Activated naive CD4-positive, alpha-beta T cell (primary cell): ENCODE measurements at places on chromosomes 3 and 15.

GRCh38 chr3:113496924-113497323, 18.0 kb downstream of the SPICE1 start:
- no peak for DNase-seq

DNA sequence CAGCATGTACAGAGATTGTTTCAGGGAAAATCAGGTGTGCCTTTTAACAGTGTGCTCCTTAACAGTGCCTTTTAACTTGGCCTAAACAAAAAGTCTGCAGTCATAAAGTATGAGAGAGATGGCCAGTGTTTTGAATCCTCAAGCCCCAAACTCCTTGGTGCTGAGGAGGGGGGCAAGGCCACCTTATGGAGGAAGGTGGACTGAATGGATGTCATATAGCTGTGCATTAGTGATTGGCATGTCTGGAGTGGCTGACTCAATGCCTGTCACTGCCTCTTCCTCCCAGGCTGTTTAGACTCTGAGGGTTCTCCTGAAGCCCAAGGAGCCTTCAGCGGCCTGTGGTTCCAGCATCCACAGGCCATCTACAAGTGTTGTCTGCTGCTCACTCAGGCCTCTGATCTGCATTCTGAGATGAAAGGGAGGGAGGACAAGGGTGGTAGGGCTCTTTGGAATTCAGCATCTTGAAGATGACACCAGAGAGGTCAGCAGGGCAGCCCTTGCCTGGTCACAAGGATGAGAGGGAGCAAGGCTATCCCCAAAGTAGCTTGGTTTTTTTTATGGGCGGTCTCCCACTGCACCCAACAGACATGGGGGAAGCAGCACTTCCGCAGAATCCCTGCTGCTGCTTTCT, 1.5 kb downstream of the FOXL2NB start:
- DNase-seq: no peak

DNA sequence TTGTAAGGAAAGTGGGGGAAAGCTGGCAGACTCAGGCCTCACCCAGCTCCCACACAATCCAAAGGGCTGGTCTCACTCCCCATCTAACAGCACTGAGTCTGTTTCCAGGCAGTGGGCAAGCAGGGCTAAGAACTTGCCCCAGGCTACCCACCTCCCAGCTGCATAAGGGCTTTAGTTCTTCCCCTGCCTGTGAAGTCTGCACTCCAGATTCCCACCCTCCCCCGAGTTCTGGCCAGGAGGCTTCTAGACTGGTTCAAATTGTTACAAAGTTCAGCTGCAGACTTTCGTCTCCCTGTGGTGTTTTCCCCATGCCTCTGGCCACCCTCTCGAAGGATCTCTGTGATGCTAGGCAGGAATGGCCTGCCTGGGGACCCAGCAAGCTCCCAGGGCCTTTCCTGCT, 11.2 kb downstream of the EHHADH start:
- no peak for DNase-seq

DNA sequence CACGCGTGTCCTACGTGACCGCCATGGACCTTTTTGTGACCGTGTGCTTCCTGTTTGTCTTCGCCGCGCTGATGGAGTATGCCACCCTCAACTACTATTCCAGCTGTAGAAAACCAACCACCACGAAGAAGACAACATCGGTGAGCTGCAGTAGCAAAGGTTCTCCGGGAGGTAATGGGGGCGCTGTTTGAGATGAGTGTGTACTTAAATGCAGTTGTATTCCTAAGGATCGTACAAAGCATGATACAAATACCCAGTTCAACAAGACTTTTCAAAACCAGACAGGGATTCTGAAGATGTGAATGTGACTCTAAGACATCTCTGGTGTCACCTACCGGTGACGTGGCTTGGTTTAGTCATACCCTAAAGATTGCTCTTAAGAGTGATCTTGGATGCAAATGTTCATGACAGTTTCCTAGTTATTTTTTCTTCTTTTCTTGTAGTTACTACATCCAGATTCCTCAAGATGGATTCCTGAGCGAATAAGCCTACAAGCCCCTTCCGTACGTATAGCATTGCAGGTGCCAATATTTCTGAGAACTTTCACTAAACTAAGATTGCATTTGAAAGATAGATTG, 556.6 kb downstream of the GABRG3 start:
- DNase-seq: no peak

DNA sequence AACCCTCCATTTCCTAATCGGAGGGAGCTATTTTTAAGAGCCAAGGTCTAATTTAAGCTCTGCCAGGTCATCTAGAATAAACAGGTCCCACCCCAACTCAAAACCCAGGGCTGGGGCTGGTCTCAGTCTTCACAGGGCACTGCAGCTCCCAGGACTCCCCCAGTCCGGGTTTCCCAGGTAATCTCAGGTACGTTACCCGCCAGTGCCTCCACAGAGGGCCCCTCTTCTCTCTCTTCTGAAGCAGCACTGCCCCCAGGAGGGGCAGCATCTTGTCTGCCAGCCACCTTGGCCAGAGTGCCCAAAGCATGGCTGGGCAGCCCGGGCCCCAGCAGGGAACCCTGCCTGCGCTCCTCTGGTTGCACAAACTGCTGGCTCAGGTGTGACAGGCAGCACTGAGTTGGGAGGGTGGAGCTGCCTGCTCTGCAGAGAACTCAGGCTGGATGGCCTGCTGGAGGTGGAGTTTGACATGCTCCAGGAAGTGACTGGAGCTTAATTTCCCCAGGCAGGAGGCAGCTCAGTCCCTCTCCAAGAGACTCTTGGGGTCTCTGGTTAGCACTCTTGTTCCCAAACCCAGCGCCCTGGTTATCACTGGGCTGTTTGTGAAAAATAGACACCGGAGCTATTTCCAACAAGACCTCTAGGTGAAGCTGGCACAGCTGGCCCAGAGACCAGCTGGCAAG, at the start of gene PLA2G4F:
Gene PLA2G4F (minus strand): TSS at position 394 of the 680 bp plus-strand sequence. CDS start 87 bp downstream, at position 307.
- DNase-seq: no peak

- no peak for DNase-seq
Observed at GRCh38 chr3:45997942-45998341, 2.3 kb upstream of the FYCO1 start.

GRCh38 chr3:8282541-8283165, 219.0 kb upstream of the LMCD1 start:
- no peak for DNase-seq

GRCh38 chr3:36456784-36457183, 76.5 kb downstream of the STAC start:
- no peak for DNase-seq

GRCh38 chr3:127162947-127163645, 29.8 kb upstream of the PRR23E start:
- DNase-seq: no peak

- DNase-seq: no peak
Observed at GRCh38 chr15:68792901-68793766, 27.6 kb downstream of the ANP32A start.

DNA sequence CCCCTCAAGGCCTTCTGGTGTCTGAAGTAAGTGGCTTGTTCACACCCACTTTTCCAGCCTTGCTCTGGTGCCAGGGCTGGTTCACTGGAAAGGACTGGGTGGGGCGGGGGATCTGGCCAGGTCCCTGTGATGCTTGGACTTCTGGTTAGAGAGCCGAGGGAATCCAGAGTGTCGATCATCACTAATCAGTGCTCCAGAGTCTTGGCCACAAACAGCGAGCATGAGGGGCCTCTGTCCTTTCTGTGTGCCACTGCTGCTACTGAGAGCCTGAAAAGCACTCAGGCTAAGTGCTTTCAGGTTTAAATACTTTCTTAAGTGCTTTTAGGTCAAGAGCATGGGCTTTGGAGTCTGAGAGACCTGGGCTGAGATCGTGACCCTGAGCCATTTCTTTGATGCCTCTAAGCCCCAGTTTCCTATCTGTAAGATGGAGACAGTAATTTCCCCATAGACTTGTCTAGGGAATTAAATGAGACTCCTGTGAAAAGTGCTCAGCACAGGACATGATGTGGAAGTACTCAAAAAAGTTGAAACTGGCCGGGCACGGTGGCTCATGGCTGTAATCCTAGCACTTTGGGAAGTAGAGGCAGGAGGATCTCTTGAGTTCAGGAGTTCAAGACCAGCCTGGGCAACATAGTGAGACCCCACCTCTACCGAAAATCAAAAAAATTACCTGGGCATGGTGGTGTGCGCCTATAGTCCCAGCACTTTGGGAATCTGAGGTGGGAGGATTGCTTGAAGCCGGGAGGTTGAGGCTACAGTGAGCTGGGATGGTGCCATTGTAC, 53.8 kb upstream of the SEC22A start:
- DNase-seq: no peak

DNA sequence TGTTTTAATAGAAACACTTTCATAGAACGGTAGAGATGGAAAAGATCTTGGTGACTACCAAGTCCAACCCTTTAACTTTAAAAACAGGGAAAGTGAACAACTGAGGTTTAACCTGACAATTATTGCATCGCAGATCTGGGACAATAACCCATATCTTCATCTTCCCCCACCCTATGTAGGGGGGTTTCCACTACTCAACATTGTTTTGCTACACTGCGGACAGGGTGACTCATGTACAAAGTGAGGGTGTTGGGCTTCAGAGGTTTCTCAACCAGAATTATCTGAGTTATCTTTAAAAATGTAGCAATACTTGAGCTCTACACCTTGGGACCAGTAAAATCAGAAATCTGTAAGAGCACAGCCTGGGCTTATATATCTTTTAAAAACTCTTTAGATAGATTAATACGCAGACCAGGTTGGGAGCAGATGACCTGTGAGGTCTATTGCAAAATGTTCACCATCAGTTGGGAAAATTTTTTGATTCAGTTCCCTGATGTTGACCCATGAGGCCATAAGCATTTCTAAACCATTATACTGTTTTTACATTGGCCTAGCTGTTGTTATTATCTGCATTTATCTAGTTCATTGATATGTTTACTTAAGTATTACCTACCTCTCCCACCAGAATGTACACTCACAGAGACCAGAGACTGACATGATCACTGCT, 103.6 kb upstream of the ICE2 start:
- DNase-seq: no peak

DNA sequence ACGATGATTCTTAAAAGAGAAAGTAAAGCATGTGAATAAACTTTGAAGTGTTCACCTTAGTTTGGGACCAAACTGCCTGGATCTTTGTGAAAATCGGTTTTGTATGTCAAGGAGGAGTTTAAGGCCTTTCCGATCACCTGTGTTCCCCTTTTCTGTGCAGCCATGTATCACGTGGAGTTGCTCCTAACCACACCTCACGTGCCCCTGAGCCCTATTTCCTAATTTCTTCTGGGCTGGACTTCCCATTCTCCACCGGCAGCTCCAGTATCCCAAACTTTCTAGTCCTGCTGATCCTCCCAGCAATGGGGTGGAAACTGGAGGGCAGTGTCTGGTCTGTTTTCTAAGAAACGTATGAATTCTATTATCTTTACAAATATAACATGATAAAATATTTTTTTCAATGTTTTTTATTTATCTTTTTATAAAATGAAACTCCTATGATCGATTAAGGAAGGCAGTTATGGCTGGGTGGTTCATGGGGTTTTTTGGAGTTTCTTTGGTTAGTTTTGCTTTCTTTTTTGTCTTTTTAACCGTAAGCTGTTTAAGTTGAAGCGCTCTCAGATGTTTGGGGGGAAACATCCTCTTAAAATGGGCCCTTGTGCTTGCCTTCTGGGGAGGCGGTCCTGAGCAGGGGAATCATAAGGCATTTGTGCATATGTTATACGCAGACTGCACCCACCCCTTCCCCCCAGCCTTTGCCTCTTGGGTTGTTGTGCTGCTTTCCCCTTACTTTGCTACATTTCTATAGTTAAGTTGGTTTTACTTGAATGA, 43.6 kb upstream of the WWTR1 start:
- DNase-seq: no peak

DNA sequence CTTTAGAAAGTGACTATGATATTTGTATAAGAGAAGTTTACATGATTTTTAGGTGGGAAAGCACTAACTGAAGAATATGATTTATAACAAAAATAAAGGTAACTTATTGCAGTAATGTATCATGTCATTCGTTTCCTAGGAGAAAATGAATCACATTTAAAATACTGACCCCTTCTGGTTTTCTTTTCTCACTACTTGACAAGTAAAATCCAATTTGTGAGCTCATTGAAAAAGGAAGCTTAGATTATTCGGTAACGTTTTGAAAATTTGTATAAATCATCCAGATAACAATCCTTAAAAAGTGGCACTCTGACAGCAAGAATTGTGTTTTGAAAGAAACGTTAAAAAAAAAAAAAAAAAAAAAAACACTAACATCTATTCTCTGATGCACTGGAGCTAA, 39.0 kb downstream of the NSUN3 start:
- DNase-seq: no peak

- no peak for DNase-seq
Observed at GRCh38 chr3:27577504-27577903, 93.3 kb upstream of the SLC4A7 start.

GRCh38 chr15:45729141-45729540, 94.3 kb downstream of the SQOR start:
- no peak for DNase-seq

DNA sequence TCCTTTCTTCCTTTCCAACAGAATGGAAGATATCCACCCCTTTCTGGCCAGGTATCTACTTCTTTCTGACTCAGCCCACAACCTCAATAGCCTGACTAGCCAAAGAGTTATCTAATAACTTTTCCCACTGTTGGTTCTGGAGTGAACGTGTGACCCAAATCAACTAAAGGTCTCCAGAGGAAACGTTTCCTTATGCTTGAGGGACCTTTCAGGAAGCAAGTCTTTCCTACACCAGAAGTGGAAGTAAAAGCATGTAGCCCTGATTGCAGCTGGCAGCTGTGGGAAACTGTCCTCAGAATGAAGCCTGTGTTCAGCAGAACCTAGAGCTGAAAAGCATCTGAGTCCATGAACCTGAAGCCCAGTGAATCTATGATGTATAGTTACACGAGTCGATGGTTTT, 34.7 kb upstream of the PHLDB2 start:
- DNase-seq: no peak

GRCh38 chr3:194685718-194686413, at the start of gene FAM43A:
Gene FAM43A, plus strand, starts transcription at chr3:194685883. Its CDS starts 944 bp downstream, at chr3:194686827.
- DNase-seq: peak; percentile 25

DNA sequence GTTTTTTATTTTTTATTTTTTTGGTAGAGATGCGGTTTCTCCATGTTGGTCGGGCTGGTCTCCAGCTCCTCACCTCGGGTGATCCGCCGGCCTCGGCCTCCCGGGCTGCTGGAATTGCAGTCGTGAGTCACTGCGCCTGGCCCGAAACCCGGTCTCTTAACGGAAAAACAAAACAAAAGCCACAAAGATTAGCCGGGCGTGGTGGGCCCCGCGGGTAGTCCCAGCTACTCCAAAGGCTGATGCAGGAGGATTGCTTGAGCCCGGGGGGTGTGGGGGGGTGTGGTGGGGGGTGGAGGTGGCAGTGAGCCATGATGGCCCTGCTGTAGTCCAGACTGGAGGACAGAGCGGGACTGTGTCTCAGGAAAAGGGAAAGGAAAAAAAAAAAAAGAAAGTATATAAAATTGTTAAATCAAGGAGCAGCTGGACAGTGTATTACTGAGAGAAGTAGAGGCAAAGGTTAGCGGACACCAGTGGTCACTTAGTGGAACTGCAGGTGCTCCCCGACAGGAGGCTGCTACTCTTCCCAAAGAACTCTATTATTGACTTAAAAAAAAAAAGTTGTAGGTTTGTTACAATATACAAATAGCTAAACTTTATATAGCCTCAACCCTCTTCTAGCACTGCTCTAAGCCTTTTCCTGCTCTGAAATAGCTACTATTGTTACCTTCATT, 30.3 kb upstream of the TUBGCP5 start:
- no peak for DNase-seq

GRCh38 chr3:61221759-61222362, 29.4 kb downstream of the FHIT start:
- no peak for DNase-seq

GRCh38 chr3:41448396-41448795, 249.1 kb downstream of the CTNNB1 start:
- DNase-seq: no peak
